MCF 10A (cell line): ENCODE measurements at places on chromosomes 2 and 18.

GRCh38 chr18:49344096-49344495, 116.3 kb downstream of the DYM start:
- H3K27me3 ChIP-seq: no peaks in the 10 kb centered on the region
- no peak for DNase-seq
- H3K4me1 ChIP-seq: peaks cover 18% of the 10 kb centered on the region
- H3K4me3 ChIP-seq: no peak overlapping the region
- peaks cover 11% of the 10 kb centered on the region for H3K36me3 ChIP-seq
- no peak overlapping the region for H3K27ac ChIP-seq

GRCh38 chr2:120994301-120994995, 258.8 kb downstream of the GLI2 start:
- DNase-seq: no peak
- H3K36me3 ChIP-seq: no peaks in the 10 kb centered on the region
- no peak overlapping the region for H3K4me3 ChIP-seq
- no peak overlapping the region for H3K27ac ChIP-seq
- H3K27me3 ChIP-seq: no peaks in the 10 kb centered on the region

- peaks cover 39% of the 10 kb centered on the region for H3K4me1 ChIP-seq
- no peaks in the 10 kb centered on the region for H3K36me3 ChIP-seq
- DNase-seq: no peak
- no peaks in the 10 kb centered on the region for H3K27me3 ChIP-seq
- no peak overlapping the region for H3K4me3 ChIP-seq
- no peak overlapping the region for H3K27ac ChIP-seq
Observed at GRCh38 chr2:172674968-172675303, 60.7 kb upstream of the RAPGEF4 start.

GRCh38 chr2:217471319-217471718, 531.5 kb downstream of the TNS1 start:
- H3K36me3 ChIP-seq: no peaks in the 10 kb centered on the region
- no peak overlapping the region for H3K4me3 ChIP-seq
- H3K27me3 ChIP-seq: peaks cover 7% of the 10 kb centered on the region
- DNase-seq: no peak
- no peaks in the 10 kb centered on the region for H3K4me1 ChIP-seq
